ENCODE measurements at places on chromosomes 2 and 18.

- DNase-seq = peak; percentile 62
Observed at GRCh38 chr2:150138587-150138986, 348.9 kb downstream of the RND3 start.

DNA sequence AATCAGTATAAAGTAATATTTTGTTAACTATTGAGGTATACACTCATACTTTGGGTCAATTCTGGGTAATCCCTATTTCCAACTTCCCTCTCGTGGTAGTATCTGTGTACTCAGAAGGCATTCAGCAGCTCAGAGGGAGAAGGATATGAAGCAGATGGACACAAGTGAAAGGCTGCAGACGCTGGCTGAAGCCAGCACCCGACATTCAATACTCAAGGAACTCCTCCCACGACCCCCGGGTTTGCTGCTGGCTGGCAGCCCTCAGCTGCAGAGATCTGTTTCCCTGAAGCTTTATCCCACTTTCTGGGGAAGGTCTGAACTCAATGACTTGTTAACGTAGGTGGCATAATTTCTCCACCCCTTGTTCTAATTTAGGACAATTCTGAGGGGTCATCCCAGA is 847.3 kb upstream of the SOX11 start:
- no peak for DNase-seq

DNA sequence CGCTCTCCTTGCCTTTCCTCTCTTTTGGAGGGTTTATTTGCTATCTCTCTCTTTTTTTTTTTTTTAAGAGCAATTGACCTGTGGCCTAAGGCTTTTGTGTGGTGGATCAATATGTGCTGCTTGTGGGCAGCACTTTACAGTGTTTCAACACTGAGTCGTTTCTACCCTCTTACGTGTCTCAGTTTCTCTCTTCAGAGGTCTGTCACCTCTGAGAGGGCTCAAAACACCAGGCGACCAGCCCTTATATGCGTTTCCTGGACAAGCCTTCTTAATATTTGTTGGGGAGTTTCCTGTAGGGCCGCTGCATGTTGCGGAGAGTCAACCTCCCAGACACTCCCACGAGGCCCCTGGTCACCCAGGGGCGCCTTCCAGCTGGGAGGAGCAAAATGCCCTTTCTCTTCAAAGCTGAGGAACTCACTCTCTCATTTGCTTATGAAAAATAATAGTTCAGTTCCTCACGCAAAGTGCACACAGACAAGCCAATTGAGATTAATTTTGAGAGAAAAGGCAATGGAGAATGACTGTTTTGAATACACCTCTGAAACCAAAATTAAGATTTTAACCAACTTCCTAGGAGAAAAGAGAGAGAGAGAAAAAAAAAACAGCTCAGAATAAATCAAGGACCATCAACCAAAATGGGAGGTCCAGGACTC is 96.3 kb upstream of the B3GNT2 start:
- no peak for DNase-seq

DNA sequence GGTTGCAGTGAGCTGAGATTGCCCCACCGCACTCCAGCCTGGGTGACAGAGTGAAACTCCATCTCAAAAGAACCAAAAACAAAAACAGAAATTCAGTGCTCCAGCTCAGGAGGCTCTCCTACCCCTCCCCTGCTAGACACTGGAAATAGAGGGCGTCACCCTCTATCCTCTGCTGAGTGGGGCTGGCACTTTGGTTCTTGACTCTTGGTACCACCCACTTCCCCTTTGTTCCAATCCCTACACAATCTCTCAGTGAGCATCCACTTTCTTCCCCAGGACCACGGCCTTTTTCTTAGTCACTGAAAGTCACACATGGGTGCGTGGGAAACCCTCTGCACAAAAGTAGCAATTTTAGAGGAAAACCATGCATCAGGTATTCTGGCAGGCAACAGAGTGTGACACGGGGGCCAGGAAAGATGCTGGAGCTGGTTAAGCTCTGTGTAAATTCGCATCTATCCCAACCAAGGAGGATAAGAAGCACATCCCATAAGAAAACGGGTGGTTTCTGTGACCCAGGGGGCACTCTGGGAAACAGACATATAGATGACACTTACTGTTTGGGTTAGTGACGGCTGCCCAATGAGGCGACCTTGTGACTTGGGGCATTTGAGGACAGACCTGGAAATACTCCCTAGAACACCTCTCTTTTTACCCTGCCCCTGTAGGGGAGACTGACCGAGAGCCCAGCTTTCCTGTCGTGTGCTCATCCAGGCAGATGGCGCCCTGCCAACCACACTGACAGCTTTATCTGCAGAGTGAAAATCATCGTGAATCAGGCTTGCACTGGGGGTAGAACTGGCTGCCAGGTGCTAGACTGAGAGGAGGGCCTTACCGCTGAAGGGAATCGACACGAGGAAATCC is 7.7 kb downstream of the HJURP start:
- no peak for DNase-seq

GRCh38 chr18:58892488-58892887 is 27.8 kb downstream of the ZNF532 start:
- DNase-seq = no peak

DNA sequence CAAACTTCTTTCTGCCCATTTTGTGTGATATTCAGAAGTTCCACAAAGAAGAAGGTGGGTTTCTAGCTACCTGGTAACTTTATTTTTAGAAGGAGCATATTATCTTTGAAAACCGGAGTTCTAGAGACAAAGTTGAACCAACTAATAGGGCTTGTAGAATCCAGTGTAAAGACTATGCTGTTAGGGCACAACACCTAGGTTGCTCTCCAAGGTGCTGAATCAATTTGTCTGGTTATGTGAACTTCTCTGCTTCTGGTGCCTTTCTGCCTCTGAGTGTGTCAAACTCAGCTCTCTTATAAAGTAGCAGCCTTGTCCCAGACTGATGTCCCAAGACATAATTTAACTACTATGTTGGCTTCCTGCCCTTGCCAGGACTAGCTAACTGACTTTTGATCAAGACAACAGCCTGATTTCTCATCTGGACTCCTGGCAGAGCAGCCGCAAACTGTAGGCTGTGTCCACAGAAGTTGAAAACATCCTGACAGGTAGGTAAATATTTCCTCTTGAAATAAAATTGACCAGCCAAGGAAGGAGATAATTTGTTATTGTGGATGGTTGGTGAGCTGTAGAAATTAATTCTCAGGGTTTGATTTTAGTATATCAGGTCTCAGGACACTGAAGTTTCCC is 119.4 kb downstream of the CYRIA start:
- DNase-seq = no peak

DNA sequence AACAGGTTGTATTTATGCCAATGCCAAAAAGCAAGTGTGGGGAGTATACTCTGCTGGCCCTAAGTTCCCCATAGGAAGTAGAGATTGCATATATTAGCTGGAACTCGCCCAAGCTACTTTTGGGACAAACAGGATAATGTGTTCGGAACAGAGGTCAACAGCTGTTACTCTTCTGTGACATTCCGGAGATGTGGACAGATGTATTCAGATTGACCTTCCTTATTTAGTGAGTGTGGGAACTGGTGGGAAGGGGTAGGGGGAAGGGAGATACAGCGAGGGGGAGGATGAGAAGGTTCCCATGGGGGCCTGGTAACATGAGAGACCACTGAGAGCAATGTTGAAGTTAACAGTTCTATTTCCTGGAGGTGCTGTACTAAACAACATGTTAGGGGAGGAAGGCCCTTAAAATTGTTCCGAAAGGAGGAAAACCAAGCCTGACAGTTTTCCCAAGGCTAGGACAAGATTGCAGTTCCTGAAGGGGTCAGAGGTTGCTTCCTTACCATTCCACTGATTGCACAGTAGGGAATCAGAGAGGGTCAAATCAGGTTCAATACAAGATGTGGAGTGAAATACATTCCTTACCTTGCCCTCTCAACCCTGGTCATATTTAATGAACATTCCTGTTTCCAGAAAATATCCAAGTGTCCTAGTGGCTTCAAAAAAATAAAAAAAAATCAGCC is 14.3 kb upstream of the CD28 start:
- DNase-seq = no peak

DNA sequence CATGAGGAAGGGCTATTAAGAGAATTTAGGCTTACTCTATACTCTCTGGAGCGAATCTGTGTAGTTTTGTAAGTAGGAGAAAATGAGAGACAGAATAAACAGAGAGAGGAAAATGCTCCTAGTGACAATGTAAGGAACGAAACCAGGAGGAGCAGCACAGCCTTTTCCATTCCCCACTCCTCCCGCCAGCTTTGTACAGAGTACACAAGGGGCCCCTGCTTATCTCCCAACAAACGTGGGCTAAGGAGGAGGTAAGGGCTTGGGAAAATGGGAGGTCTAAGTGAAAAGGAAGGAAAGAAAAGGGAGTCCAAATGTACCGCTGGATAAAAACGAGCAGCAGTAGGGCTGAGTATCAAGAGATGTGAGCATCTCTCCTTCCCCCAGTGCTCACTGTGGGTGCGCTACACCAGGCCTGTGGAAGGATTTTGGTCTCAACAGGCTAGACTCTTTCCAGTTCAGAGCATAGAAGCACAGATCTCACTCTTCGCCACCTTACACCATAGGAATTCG is 12.1 kb upstream of the IHH start:
- DNase-seq = no peak

GRCh38 chr2:102253140-102253752 is 58.1 kb upstream of the IL1RL1 start:
- no peak for DNase-seq

DNA sequence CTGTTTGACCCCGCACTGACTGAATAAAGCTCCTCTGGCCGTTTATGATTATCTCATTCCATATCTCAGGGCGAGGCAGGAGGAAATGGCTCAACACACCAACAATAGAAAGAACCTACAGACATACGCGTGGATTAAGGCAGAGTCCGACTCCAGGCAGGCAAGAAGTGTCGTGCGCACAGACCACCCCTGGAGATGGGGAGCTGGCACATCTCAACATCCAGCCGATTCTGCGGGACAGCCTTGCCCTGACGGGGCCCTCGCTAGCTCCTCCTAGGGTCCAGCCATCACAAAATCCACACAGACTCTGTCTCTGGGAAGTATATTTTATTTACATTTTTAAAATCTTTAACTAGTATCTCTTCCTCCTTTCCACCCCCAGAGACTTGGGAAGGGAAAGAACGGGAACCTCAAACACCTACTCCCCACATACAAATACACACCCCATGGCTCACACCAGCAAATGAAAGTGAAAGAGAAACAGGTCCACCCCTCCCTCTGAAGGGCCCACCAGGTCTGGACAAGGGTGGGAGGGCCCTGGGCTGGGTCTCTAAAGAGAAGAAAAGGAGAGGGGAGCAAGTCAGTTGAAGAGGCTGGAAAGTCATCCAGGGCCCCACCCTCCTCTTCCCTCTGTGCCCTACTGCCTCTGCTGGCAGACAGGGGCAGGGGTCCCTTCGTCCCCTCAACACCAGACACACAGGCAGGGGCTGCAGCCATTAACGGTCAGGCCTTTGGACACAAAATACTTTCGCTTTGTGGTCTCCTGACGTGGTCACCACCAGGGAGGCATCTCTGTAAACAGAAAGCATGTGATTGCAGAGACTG is 3.2 kb downstream of the GPBAR1 start:
- DNase-seq = no peak

GRCh38 chr2:165818920-165819319 is 24.9 kb upstream of the GALNT3 start:
- DNase-seq = no peak

GRCh38 chr18:23861805-23862470 is 152.6 kb upstream of the TTC39C start:
- DNase-seq = no peak

DNA sequence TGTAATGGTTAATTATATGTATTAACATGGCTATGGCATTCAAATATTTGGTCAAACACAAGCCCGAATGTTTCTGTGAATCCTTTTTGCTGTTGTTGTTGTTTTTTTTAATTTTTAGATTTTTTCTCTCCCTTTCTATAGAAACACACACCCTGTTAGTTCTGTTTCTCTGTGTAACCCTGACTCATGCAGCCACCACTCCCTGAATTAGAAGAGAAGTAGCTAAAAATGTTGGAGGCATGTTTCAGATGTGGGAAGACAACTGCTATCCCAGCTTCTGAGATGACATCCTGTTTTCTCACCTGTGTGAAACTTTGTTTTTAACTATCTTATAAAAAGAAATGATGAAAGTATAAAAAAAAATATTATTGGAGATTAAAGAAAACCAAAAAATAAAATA is 219.6 kb upstream of the RGPD4 start:
- DNase-seq = no peak

- DNase-seq = no peak
Observed at GRCh38 chr2:150778828-150779227, 291.4 kb upstream of the RND3 start.

DNA sequence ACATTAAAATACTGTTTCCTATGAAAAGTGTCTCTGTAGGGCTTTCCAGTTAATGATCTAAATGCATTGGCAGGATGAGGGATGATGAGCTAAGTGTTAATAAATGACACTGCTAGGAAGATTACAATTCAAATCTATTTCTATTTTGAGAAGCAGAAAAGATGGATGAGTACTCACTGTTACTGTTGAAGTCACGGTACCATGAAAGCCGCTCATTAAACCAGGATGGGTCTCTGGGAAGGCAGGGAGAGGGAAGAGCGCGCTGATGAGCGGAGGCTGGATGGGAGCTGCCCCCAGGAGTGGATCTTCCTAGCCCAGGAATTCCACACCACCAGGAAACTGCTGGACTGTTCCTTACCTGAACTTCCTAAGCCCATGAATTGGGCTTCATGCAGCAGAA is 27.1 kb upstream of the TXNDC2 start:
- DNase-seq = no peak

DNA sequence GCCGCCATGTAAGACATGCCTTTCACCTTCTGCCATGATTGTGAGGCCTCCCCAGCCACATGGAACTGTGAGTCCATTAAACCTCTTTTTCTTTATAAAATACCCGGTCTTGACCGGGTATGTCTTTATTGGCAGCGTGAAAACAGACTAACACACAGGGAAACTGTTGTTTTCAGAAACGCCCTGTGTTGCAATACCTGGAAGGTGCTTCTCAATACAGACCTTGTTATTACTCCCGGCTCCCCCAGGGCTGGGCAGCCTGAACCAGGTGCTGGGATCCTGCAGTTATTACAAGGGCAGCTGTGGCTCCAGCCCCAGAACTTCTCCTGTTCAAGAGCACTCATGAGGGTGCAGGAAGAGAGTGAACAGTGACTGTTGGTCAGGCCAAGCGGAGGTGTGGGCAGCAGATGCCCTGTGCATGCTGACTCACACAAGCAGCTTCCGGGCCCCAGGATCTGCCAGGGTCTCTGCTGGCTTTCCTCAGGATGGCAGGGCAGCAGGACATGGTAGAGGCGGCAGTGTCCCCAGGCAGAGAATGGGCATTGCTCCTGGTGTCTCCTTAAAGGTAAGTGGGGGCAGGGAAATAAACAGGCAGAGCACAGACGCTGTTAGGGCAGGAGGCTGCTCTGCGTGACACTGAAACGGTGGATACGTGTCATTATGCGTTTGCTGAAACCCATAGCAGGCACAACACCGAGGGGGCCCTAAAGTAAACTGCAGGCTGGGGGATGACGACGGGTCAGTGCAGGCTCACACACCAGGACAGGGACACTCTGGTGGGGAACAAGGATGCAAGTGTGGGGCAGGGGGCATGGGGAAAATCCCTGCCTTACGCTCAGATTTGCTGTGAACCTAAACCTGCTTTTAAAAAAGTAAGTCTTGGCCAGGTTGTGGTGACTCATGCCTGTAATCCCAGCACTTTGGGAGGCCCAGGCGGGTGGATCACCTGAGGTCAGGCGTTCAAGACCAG is 89.1 kb downstream of the NDUFA10 start:
- no peak for DNase-seq

- no peak for DNase-seq
Observed at GRCh38 chr18:25322806-25323205, 29.2 kb downstream of the ZNF521 start.
